HT1080 (cell line): ENCODE measurements at places on chromosomes 3 and 15. TPM values are rescaled to one million over a fixed set of nuclear protein-coding genes. Genes with fewer than 3 reads are reported as not detected.
A peak's percentile ranks its signal among the peaks of the same experiment; 100 is the strongest.

- DNase-seq: no peak
These were observed 92.3 kb upstream of the MRPS22 start for GRCh38 chr3:139251529-139251928.

GRCh38 chr3:127501177-127501576 lies 89.4 kb downstream of the TPRA1 start:
- DNase-seq: no peak

DNA sequence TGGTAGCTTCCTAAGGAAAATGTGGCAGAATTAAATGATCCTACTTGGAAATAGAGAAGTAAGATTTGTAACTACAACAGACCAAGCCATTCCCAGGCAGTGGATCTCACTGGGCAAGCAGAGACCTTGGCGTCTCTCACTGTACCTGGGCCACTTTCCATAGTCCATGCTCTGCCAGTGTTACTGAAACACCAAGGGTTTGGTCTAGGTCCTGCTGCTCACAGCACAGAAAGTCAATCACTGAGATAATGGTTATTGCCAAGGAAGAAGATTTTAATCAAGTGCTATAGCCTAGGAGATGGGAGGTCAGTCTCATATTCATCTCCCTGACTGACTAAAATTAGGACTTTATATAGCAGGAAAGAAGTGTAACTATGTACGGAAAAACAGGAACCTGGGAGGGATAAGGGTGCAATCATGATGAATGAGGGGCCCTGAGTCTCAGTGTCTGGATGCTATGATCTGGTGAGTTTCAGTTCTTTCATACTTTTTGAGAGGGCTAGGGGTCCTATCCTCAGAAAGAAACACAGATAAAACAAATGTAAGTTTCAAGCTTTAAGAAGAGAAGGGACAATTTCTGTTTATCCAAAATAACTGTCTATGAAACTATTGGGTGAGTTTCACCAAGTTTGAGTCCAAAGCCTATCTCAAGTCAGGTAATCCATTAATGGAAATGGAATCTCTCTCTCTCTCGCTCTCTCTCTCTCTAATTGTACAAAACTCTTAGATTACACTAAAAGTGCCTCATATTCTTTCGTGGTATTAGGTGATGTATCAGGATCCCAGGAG lies 20.6 kb downstream of the GPR15 start:
- no peak for DNase-seq

GRCh38 chr15:99092554-99093172 lies 12.2 kb upstream of the SYNM start:
- no peak for DNase-seq

DNA sequence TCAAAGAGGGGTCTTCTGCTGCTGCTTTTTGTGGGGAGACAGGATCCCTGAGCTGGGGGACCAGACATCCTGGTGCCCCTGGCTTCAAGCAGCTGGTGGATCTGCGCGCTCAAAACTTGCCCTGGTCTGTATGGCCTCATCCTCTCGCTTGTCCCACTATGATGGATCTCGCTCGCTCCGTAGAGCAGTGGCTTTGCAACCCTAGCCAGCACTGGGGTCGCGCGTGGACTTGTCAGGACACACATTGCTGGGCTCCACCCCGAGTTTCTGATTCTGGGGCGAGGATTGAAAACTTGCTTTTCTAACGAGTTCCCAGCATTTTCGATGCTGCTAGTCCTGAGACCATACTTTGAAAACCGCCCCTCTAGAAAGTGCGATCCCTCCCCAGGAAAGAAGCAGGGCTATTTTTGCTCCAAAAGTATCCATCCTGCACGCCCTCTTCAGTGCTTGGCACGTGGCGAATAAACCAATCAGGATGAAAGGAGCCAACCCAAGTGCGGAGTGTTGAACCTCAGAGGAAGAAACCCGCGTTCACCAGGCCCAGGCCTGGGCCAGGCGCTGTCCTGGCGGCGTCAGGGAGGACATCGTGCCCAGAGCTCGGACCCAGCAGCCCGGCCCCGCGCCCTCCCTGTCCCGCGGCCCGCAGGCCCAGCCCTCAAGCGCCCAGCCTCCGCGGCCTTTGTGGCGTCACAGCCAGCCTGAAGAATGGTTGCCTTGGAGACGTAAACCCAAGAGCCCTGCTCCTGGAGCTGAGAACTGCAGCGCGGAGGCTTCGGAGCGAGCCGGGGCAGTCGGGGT lies at the start of gene CFAP100:
CFAP100 (plus strand) TSS at position 731 of the 798 bp plus-strand sequence. CDS start 1,092 bp downstream, outside the sequence.
- DNase-seq: no peak

- peak; percentile 32 for DNase-seq
These were observed 40.6 kb downstream of the FOXB1 start for GRCh38 chr15:60044636-60045270.

DNA sequence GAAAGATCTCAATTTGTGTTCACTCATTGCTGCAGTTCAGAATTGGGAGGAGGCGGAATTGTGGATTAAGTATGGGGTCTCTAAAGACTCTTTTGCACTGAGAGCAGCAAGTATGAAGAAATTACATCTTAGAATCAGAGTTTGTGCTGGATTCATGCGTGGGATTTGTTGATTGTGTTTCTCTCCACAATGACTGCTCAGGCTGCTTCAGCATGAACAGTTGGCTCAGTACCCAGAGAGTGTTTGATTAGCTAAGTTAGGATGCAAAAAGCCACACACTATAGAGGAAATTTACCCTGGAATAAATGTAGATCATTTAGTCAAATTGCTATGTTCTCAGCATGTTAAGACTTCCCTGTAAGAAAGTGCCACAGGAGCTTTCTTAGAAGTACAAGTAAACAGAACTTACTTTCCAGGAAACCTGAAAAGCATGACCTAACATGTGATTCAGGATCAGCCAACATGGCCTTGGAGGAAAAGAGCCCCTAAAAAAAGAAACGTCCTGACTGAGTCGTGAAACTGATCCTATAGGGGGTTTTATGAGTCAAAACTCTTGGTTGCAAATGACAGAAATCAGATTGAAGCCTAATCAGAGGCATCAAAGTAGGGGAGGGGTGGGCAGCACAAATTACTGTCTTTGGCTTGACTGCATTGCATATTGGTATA lies 32.6 kb downstream of the HHLA2 start:
- no peak for DNase-seq

DNA sequence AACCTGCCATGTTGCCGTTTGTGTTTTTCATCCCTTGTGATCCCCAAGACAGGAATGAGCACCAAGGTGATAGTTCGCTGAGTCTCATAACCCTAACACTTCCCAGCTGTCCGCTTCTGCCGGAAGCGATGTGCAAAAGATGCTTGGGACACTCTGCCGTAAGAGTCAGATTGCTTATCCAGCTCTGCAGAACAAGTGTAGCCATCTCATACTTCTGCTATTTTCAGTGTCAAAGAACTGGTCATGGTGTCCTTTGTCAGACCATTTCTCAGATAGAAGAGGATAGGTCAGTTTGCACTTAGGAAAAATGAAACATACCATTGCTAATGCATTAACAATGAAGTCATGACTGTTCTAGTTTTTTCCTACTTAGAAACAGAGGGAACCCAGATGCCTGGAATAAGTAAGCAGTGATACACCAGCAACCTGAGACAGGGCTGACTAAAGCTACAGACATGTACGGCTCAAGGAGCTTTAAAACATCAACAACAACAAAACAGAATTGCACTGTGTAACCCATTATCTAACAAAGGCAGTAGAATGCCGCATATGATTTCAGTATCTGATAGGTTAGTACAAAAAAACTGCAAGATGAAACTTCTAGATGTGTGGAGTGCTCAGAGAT lies 134.0 kb upstream of the IL12A start:
- DNase-seq: peak; percentile 96

GRCh38 chr3:54791501-54792156 lies 136.2 kb downstream of the LRTM1 start:
- no peak for DNase-seq

NTRK3 gene
- total RNA-seq: 0.10 TPM in 1 of 2 replicates, not detected in the other

- no peak for DNase-seq
These were observed 276.3 kb downstream of the RBMS3 start for GRCh38 chr3:29557186-29557585.

GOLGA8J gene
- 0.07 TPM in 1 of 2 replicates, not detected in the other for total RNA-seq

GRCh38 chr3:76990606-76991005 lies 49.3 kb upstream of the ROBO2 start:
- DNase-seq: no peak

- DNase-seq: peak; percentile 98
These were observed 109.6 kb upstream of the TMCO5A start for GRCh38 chr15:37824717-37825382.

- no peak for DNase-seq
These were observed 313.9 kb upstream of the CTNNB1 start for GRCh38 chr3:40885430-40885829.
